AG10803 (cell line): ENCODE measurements at places on chromosomes 2 and 18.

- DNase-seq: peak; percentile 97
These were observed 486 bp upstream of the GPR39 start for GRCh38 chr2:132415915-132416722.

- DNase-seq: peak; percentile 59
These were observed 631.5 kb downstream of the NYAP2 start for GRCh38 chr2:226030788-226031646.

DNA sequence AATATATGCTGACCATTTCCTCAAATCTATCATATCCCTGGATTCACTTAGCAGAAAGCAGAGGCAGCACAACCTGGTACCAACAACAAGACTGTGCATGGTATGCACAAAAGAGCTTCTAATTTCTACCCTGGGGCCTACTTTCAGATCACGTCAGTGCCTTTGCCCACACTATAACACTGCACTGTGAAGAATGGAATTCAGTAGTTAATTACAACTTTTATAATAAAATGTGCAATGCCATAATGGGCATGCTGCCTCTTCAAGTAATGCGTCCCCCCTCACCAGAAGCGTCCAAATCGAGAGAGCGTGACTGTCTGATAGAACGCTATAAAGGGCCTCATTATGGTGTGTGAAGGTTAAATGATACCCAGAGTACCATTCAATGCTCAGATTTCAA, 328.1 kb upstream of the PKDCC start:
- no peak for DNase-seq

GRCh38 chr18:6796511-6796910, 67.0 kb downstream of the ARHGAP28 start:
- no peak for DNase-seq

GRCh38 chr2:239153806-239154591, 246.8 kb downstream of the HDAC4 start:
- no peak for DNase-seq

GRCh38 chr2:8684878-8685696, 3.2 kb downstream of the ID2 start:
- DNase-seq: peak; percentile 50

- no peak for DNase-seq
These were observed 31.9 kb downstream of the DAW1 start for GRCh38 chr2:227903381-227903780.

- DNase-seq: peak; percentile 78
These were observed 52.6 kb downstream of the CD28 start for GRCh38 chr2:203758841-203759689.

DNA sequence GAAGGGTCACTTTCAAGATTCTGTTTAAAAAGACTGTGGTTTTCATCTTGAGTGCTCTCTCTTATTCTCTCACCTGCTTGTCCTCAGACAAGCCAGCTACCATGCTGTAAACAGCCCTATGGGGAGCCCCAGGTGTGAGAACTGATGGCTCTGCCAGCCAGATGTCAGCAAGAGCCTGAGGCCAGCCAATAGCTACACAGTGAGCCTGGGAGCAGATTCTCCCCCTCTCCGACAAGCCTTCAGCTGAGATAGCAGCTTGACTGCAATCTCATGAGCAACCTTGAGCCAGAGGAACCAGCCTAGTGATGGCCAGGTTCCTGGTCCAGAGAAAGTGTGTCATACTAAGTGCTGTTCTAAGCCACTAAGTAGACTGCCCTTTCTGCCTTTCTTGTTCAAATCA, 272.1 kb downstream of the NAPG start:
- DNase-seq: no peak

DNA sequence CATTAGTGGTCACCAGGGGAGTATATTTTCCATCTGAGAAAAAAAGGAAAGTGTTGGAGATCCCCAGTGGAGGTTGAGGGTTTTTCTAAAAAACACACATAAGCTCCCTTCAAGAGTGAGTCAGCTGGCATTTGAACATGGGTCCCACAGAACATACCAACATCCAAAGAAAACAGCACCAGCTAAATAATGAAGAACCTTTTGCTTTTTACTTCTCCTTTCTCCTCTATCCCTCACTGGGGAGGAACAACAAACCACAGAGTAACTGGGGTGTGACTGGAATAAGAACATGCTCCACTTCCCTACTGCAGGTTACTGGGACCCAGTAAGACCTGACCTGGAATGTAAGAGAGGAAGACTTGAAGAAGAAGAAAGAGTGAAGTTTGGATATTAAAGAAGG, 56.5 kb upstream of the RAPH1 start:
- no peak for DNase-seq

DNA sequence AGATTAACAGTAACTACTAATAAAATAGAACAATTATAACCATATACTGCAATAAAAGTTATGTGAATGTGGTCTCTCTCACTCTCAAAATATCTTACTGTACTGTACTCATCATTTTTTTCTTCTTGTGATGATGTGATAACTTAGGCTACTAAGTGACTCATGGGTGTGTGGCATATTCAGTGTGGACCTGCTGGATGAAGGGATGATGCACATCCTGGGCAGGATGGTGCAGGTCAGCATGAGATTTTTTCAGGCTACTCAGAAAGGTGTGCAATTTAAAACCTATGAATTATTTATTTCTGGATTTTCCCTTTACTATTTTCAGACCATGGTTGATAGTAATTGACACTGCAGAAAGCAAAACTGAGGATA, 90.7 kb downstream of the NCKAP5 start:
- DNase-seq: no peak

GRCh38 chr2:24870891-24871705, 48.9 kb downstream of the ADCY3 start:
- no peak for DNase-seq

DNA sequence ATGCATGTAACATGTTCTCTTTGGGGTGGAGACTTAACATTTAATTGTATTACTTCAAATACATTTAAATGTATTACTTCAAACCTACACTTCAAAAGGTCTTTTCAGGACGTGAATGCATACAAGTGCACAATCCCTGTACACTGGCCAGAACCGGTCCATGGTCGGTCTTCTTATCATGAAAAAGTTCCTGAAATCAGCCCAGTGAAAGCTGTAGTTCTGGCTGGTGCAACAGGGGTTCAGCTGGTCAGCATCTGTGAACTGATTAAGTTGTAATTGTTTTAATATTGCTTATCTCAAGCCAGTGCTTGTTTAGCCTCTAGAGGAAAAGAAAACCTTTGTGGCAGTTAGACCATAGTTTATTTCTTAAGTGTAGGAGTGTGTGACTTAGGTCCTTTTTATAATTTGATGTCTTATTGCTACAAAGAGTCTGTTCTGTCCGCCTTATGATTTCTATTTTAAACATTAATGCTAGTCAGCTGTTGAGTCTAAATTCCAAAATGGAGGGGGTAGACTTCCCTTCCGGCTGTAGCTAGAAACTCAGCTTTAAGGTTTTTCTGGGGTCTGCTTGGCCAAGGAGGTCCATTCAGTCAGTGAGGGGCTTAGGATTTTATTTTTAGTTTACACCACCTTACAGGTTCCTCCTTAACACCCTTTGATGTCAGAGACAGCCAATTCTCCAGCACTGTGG, 768 bp upstream of the CYBRD1 start:
- no peak for DNase-seq

DNA sequence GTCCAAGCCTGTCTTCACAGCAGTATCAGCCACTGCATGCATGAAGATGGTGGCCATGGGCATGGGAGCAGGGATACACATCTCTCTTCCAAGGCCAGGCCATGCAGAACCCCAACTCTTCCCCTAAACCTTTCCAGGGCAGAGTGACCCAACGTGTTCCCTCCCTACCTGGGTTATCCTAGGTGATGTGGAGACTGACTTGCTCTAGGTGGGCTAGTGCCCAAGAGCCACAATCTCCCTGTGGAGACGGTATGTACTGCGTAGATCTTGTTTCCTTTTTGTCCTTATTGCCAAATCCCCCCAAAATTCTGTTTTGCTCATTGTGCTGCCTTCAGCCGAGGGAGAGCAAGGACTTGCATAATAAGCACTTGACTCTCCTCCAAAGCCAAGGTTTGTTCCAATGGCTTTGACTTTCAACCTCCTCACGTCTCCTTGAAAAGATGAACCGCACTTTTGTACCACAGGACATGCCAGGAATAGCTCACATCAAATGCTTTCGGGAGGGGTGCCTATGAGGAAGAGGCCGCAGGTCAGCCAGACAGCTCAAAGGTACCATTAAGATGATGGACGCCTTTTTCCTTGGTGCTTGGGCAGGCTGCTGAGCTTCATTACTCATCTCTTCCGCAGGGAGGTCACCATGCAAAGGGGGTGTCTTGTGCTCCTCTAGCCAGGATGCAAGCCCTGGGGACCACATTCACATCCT, 76.2 kb upstream of the GLI2 start:
- DNase-seq: no peak

- peak; percentile 71 for DNase-seq
These were observed 3.2 kb downstream of the SLC39A10 start for GRCh38 chr2:195659982-195660890.
